ENCODE measurements at places on chromosomes 16 and 17.

- no peak for DNase-seq
These were observed 9.7 kb upstream of the KIF18B start for GRCh38 chr17:44956998-44957981.

DNA sequence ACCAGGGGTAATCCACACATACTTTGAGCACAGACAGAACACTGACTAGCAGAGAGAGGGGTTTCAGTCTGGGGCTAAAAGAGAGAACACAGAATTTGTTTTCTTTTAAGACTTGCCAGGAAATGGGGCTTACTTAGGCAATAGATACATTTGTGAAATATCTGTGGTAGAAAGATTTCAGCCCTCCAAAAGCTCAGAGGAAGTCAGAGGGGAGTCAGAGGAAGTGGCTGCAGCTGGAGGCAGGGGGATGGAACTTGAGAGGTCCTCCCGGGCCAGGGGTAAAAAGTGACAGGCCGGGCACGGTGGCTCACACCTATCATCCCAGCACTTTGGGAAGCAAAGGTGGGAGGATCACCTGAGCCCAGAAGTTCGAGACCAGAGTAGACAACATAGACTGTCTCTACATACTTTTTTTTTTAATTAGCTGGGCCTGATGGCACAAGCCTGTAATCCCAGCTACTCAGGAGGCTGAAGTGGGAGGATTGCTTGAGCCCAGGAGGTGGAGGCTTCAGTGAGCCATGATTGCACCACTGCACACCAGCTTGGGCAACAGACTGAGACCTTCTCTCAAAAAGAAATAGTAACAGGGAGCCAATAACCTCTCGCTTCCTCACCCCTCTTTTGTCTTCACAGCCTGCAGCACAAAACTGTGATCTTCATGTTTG is 49.9 kb downstream of the NLRC5 start:
- DNase-seq = peak; percentile 61

DNA sequence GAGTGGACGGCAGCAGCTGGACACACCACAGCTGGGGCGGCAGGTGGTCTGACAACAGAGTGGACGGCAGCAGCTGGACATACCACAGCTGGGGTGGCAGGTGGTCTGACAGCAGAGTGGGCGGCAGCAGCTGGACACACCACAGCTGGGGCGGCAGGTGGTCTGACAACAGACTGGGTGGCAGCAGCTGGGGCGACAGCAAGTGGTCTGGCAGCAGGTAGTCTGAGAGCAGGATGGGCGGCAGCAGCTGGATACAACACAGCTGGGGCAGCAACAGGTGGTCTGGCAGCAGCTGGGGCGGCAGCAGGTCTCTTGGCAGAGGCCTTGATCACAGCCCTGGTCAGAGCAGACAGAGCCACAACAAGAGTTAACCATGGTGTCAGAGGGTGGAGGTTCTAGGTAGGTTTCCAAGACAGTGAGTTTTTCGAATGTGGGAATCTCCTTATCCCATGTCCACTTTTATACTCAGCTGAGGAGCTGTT is at the start of gene KRTAP4-1:
KRTAP4-1 (minus strand) TSS at position 432 of the 482 bp plus-strand sequence; CDS start at position 375, 57 bp downstream.
- DNase-seq = no peak

DNA sequence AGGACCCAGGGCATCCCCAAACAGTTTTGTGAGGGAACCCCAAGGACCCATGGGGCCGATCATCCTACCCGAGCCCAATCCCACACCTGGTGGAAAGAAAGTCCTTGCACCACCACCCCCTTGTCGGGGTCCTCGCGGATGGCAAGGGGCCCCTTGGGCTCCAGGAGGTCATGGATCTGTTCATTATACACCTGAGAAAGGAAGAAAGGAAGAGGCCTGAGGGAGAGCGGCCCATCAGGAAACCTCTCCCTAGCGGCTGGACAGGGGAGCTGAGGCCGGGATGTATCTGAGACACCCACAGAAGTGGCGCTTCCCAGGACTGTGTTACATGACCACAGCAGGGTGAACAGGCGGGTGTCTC is 12.8 kb downstream of the KIF18B start:
- DNase-seq = no peak

GRCh38 chr17:42050393-42051012 is at the start of gene C17orf113:
Gene C17orf113 (minus strand): TSS chr17:42050601. CDS start chr17:42043376, 7,225 bp downstream.
- no peak for DNase-seq

DNA sequence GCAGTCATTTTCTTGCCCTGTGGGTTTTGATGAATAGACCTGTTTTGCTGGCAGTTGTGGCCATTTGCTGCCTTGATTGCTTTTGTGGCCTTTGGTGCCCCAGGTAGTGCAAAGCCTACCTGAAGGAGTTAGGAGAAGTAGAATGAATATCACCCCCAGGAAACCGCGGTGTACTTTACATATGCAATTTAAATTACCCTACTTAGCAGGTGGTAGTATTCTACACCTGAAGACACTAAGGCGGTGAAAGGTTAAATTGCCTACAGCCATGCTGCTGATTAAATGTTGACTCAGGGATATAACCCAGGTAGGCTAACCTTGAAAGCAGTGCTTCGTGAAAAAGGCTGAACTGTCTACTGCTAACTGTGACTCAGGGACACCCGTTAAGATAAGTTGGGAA is 27.2 kb upstream of the WWOX start:
- no peak for DNase-seq

- DNase-seq = no peak
These were observed 95.3 kb downstream of the SOCS1 start for GRCh38 chr16:11160676-11161115.

DNA sequence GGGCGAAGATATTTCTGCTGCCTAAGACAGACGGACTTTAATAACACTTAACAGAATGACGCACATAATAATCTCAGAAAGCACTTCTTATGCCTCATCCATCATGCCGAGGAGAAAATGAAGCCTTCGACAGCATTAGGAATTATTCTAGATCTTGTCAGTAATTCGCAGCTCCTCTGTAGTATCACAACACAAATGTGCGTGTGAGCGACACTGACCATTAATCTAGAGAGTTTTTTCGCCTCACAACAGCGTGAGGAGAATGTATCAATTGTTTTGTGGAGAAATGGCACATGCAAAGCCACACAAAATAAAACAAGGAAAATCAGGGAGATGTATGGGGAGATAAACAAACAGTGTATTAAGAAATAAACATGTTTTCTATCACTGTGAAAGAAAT is 410.2 kb upstream of the PSMD7 start:
- DNase-seq = no peak

- no peak for DNase-seq
These were observed 49.8 kb downstream of the MEAK7 start for GRCh38 chr16:84454611-84455010.

- DNase-seq = no peak
These were observed 54.4 kb downstream of the BPTF start for GRCh38 chr17:67879662-67880061.

DNA sequence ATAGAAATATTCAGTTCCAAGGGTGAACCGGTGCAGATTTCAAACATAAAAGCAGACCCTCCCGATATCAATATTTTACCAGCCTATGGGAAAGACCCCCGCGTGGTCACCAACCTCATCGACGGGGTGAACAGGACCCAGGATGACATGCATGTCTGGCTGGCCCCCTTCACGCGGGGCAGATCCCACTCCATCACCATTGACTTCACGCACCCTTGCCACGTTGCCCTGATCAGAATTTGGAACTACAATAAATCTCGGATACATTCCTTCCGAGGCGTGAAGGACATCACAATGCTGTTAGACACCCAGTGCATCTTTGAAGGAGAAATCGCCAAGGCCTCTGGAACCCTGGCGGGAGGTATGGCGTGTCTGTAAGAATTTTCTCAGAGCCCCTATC is 200.0 kb downstream of the KATNIP start:
- DNase-seq = no peak

- no peak for DNase-seq
These were observed 68.6 kb downstream of the ZZEF1 start for GRCh38 chr17:4073983-4074830.

GRCh38 chr16:20931066-20931600 is 30.6 kb downstream of the LYRM1 start:
- no peak for DNase-seq

- DNase-seq = no peak
These were observed 9.8 kb downstream of the SLC16A3 start for GRCh38 chr17:82238472-82239201.

DNA sequence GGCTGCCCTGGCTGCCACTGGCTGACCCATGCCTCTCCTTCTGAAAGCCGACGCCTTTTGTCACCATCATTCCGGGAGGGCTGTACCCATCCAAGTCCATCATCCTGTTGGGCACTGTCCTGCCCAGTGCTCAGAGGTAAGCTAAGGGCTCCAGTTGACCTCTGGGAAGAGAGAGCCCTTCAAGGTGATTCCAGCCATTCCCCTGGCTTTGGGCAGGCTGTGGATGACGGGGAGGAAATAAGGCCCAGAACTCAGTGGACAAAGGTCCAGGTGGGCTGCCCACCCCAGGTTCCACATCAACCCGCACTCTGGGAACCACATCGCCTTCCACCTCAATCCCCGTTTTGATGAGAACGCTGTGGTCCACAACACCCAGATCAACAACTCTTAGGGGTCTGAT is 45.8 kb downstream of the NOS2 start:
- DNase-seq = no peak

- no peak for DNase-seq
These were observed 3.6 kb upstream of the GSDMB start for GRCh38 chr17:39922006-39922405.

GRCh38 chr17:29870836-29871465 is 59.1 kb downstream of the SSH2 start:
- DNase-seq = no peak

DNA sequence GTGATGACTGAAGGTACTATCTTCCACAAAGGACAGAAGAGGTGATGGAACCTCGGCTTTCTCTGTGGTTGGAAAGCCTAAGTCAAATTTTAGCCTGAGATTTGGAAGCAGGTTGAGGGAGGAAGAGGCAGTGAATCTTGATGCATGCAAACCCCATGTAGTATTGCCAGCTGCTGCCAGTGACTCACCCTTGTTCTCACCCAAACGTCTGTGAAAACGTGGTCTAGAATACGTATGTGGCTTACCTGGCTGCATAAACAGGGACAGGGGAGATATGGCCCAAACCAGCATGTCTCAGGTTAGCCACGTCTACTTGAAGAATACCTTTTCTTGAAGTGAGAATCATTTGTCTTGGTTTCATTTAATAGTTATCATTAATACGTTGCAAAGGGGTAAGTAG is 438.0 kb upstream of the MAF start:
- DNase-seq = no peak

DNA sequence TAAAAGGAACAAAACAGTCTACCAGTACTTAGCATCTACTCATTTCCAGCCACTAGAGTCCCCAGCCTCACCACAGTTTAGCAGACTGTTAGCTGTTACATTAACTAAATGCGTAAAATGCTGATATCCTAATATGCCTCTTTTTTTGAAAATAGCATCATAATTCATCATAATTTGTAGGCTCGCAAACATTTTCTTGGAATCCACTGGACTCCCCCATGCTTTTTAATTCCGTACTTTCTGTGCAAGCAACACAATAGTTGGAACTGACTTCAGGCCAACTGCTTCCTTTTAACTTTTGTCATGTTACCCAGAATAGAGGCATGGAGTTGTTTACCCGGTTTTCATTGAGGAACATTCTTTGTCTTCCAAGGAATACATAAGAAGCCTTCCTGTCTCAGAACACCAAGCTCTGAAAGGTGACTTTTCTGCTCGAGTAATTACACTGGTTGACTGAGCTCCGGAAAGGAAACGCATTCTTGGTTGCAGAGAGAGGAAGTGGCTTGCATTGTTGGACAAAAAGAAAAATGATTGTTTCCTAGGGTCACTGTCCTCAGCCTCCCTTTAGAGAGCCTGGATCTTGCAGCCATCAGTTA is 30.9 kb upstream of the SEC14L1 start:
- no peak for DNase-seq

- peak; percentile 3 for DNase-seq
These were observed 55.9 kb downstream of the CDK12 start for GRCh38 chr17:39517224-39517623.

DNA sequence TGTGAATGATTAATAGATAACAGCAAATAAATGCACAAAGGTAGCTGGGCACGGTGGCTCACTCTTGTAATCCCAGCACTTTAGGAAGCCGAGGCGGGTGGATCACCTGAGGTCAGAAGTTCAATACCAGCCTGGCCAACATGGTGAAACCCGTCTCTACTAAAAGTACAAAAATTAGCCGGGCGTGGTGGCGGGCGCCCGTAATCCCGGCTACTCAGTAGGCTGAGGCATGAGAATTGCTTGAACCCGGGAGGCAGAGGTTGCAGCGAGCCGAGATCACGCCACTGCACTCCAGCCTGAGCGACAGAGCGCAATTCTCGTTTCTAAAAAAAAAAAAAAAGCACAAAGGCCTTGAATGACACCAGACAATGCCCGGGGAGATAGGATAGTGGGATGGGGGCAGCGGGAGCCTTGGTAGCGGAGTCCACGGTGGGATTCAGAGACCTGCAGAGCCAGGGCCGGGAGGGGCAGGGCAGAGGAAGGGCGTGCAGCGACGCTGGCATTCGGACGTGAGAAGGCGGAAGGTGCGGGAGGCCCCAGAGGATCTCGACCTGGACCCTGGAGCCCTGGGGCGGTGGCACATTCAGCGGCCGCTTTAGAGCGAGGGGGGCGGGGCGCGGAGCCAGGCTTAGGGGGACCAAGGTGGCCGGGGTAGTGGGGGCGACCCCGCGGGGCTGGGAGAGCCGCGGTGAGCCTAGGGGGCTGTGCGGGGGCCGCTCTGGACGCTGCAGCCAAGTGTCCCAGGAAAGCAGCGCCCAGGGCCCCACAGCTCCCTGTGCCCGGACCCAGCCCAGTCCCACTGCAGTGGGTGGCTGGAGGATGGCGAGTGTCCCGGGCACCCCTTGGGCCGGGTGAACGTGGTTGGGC is 999 bp upstream of the FLYWCH2 start:
- DNase-seq = no peak

DNA sequence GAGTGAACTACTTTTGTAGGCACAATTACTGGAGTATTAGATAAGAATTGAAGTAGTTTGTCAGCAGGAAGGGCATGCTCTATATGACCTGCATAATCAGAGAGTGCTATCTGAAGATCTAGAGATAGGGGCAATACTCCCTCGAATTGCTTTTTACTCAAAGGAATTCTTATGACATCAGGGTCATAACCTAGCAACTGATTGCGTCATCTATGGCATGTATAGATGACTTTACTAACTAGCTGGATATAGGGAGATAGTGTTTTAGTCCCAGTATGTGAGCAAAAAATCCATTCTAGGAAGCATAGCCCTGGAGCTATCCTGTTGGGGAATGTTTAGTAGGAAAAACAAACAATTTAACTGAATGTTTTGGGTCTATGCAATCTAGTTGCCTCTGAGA is 109.5 kb upstream of the ZNF267 start:
- no peak for DNase-seq

DNA sequence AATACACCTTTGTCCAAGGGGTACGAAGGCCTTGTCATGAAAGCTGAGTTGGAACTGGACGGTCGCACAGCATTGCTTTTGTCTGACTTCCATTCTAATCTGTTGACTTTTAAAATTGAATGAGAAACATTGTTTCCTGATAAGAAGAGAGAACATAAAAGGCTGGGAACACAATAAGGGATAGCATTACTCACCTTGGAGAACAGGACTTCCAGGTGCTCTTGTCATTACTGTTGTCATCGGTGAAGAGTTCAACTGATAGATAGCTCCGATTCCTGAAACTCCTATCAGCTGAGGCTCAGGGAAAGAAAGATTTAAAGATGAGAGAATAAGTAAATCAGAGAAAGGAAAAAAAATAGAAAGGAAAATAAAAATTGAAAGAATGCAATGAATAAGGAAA is 351.1 kb downstream of the KCNJ2 start:
- DNase-seq = no peak

- DNase-seq = no peak
These were observed 4.4 kb downstream of the TPSAB1 start for GRCh38 chr16:1244881-1245280.

- DNase-seq = no peak
These were observed 937.7 kb downstream of the CDH11 start for GRCh38 chr16:64184156-64184555.

All from HS-5 (cell line).